ENCODE measurements at places on chromosomes 2 and 18.

DNA sequence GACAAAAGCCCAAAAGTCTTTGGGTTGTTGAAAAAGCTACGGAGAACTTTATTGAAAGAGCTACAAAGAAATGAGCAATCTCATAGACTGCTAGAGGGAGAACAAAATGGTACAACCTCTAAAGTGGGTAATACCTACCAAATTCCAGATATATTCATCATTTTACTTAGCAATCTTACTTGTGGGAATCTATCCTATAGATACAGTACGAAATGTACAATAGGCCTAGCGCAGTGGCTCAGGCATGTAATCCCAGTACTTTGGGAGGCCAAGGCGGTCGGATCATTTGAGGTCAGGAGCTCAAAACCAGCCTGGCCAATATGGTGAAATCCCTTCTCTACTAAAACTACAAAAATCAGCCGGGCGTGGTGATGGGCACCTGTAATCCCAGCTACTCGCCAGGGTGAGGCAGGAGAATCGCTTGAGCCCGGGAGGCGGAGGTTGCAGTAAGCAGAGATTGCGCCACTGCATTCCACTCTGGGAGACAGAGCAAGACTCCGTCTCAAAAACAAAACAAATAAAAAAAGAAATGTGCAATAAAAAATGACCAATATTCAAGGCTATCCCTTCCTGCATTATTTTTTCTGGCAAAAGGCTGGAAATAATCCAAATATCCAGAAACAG lies 10.1 kb downstream of the EXOC6B start:
- no peak for DNase-seq

DNA sequence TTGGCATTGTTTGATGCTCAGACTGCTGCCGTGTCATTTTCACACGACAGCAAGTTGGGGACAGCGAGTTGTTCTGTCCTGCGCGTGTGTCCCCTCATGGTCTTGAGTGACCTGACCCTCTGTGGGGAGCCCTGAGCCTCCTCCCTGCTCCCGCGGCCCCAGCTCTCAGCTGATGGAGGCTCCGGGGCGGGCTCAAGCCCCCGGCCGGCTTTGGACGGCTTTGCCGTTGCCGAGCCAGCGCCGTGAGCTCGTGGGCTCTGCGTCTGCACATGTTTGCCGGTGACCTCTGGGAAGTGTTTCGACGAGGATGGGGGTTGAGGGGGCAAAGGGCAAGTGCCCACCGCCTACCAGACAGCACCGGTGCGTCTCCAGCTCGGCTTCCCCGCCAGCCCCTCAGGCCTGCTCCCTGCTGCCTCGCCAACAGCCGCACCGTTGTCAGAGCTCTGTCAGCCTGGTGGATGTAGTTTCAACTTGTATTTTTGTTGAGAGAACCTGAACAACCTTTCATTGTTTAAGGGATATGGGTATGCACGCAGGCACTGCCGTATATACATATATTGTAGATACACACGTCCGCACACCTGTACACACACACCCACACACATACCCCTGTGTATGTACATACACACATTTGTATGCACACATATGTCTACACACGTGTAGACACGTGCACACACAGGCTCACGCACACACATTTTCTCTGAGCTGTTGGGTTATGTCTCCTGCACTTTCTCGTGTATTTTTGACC lies 13.7 kb downstream of the PDCD1 start:
- DNase-seq = no peak

GRCh38 chr2:236341067-236341466 lies 76.9 kb upstream of the ASB18 start:
- DNase-seq = no peak

- no peak for DNase-seq
These were observed 78.5 kb downstream of the RHOB start for GRCh38 chr2:20525041-20526035.

GRCh38 chr2:84703831-84704230 lies 177.1 kb downstream of the TRABD2A start:
- DNase-seq = no peak

- no peak for DNase-seq
These were observed 41.6 kb downstream of the INO80C start for GRCh38 chr18:35455926-35456763.

DNA sequence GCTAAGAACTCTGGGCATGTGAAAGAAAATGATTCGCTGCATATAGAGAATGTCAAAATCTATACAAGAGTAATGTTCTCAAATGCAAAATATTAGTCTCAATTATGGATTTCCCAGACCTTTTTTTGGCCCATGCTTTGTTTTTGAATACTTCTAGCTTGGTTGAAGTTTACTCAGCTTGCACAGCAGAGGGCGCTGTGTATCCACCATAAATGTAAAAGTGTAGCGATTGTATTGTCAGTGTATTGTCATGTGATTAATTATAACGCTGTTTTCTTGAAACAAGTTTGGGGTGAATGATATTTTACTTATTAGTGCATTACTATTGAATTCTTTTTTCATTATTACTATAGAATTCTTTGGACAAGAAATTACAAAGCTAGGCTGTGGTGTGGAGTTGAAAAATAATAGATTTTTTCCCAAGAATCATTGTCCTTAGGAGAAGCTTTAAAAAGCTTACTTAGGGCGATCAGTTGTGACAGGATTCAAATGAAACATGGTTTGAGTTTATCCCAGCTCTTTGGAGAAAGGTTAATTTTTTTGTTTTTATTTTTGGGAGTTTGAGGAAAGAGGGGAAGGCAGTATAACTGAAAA lies 98.3 kb downstream of the PIK3C3 start:
- peak; percentile 2 for DNase-seq

- DNase-seq = peak; percentile 56
These were observed 99.8 kb downstream of the CACNB4 start for GRCh38 chr2:151999053-151999452.

DNA sequence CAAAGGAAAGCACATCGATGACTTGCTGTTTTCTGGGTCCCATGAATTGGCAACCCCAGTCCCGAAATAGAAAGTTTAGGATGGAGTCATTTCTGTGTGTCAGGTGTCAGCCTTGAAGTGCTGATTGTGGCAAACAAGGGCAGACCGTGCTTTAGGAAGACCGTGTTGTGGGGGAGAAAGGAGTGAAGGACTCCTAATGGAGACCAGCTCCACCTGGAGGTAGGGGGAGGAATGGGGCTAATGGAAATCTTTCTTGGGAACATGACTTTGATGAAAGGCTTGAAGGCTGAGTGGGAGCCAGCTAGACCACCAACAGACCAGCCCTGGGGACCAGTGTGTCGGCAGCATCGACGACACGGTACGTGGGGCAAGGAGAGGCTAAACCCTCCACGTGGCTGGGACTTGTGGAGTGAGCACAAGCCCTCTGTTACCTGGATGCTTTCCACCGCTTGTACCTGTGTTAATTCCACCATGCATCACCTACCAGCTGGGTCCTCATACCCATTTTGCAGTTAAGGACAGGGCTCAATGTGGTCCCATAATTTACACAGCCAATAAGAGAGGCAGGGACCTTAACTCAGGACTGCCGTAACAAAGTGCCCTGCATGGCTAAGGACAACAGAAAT lies 104.2 kb downstream of the SH3BP4 start:
- peak; percentile 51 for DNase-seq

- DNase-seq = no peak
These were observed 8.8 kb downstream of the RETREG2 start for GRCh38 chr2:219186754-219187456.

- DNase-seq = no peak
These were observed 13.6 kb upstream of the TEX51 start for GRCh38 chr2:126884861-126885750.

DNA sequence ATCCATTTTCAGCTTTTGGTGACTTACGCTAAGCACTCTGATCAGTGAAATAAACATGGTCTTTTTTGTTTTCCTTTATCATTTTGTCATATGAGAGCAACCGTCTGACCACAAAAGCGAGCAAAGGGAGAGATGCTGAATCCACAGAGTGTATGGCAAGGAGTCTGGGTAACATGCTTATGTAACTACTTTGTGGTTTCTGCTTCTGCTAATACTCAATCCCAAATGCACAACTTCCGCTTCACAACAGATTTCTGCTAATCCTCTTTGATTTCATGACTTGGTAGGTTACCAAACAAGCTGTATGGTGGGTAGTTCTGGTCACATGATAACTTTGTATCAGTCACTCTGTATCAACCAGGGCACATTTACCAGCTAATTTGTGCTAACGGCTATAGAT lies 908.4 kb upstream of the CRIM1 start:
- no peak for DNase-seq

DNA sequence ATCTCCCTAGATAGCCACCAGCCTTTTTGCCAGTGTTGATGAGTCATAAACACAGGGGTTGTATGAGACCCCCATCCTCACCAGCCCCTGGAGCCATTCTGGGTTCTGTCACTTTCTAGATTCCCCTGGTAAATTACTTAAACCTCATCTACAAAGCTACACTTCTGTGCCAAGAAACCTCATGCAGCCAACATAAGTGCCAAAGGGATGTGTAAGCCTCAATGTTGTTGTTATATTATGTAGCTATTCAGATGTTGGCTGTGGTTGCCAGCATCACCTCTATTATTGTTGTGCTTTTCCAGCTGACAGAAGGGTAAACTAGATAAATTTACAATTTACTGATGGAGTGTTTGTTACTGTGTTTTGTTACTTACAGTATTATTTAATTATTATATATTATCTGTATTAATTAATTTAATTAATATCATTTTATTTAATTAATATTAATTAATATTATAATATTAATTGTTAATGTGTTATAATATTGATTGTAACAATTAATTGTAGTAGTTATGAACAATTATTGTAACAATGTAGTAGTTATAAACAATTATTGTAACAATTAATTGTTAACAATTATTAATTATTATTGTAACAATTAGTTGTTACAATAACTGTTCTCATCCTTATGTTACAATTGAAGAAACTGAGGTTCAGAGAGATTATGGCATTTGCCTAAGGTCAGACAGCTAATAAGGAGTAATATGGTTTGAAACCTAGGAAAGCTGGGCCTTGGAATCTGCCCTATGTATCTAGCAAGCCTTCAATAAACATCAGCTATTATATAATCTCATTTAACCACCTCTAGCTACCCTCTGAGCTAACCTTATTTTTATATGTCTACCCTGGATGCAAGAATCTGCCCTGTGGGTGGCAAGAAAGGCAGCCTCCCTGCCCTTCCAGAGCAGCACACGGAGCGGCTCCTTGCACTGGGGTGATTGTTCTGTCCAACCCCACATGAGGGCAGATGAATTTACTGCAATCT lies 36.1 kb downstream of the PSTPIP2 start:
- DNase-seq = no peak

- DNase-seq = peak; percentile 57
These were observed 9.0 kb downstream of the SERTAD2 start for GRCh38 chr2:64644458-64645382.

DNA sequence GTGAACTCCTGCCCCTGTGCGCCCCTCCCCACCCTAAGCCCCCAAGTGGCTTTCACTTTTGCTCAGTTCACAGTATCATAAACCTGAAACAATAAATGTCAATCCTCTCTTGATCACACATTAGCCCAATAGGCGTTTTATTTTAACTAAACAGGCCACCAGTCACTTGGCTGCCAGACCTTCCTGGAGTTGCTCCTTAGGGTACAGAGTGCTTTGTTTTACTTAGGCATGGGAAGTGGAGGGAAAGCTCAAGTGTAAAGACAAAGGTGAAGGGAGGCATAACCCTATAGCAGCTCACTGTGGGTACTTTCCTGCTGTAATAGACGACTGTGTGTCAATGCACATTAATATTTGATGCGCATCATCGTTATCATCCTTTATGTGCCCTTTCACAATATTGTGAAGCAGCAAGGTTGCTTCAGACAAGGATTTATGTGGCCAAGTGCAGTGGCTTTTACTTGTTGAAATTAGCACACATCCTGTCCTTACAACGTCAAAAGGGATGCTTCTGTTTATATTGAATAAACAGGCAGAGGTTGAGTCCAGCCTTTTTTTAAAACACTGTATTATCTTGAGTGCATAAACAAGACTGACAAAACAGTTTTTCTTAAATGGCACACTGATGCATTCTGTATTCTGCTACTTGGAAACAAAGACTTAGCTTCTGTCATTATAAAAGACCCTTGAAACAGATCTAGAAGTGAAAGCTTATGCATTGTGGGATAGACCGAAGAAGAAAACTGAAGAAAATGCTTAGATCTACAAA lies 168.5 kb downstream of the TMEFF2 start:
- DNase-seq = no peak

DNA sequence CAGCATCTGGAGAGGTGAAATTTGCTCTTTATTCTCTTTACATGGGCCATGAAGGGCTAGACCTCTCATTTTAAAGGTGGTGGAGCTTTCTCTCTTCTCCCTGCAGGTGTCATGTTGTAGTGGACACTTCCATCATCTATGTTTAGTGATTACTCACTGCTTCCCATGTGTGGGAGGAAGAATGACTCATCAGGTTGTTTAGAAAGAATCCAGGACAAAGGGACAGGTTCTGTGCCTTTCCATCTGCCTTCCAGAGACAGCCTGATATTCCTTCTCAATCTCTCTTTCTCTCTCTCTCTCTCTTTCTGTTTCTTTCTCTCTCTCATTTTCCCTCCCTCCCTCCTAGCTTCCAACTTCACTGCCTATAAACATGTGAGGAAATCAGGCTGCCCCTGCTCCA lies 38.7 kb downstream of the SCG2 start:
- no peak for DNase-seq

DNA sequence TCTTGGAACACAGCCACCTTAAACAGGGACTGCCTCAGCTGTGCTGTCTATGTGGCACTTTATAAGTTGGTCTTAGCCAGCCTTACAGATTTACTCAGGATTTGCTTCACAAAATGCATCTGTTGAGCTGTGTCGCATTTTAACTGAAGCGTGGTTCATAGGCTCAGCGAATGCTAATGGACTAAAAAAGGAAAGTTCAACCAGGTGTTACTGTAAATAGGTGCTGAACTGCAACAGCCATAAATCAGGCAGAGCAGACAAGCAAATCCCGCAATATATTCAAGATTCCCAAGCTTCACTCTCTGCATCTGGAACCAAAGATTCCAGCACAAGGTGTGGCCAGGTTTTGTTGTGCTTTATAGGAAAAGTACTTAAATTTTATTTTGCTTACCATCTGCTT lies 130.0 kb downstream of the EPHA4 start:
- peak; percentile 53 for DNase-seq

DNA sequence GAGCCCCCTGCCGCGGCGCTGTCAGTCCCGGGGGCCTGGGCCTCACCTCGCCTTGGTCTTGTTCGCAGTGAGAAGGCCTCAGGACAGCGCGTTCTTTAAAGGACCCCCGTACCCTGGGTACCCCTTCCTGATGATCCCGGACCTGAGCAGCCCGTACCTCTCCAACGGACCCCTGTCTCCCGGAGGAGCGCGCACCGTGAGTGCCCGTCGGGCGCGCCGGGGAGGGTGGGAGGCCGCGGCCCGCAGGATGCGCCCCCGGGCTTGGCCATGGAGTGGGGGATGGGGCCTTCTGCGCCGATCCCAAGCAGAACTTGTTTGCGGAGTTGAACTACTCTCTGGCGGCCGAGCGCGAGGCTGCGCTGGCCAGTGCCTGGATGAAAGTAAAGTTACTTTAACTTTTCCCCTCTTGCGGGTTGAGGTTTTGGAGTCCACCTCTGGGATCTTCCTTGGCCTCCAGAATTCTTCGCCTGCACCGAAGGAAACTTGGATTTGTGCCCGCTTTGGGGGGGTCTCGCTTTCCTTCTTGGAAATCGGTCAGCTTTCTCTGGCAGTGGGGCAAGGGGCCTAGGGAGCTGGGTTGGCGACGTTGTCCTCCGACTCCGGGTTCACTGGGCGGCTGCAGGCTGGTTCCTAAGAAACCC lies 1.2 kb downstream of the TCF7L1 start:
- DNase-seq = no peak

All from NCI-H524 (cell line).